ENCODE measurements at places on chromosomes 12 and 14. TPM values are rescaled to one million over a fixed set of nuclear protein-coding genes. Genes with fewer than 3 reads are reported as not detected.

GRCh38 chr14:97544571-97544970 is 747.4 kb downstream of the VRK1 start:
- no peak for DNase-seq

ZNF26 gene
- total RNA-seq: 30.0 TPM

- DNase-seq: no peak
Measured at GRCh38 chr14:77116172-77116817, 18.2 kb downstream of the CIPC start.

GRCh38 chr12:70031046-70031445 is 206.0 kb downstream of the MYRFL start:
- DNase-seq: no peak

WDR89 gene
- 40.6 TPM for total RNA-seq

- DNase-seq: no peak
Measured at GRCh38 chr14:65599375-65599774, 186.8 kb downstream of the FUT8 start.

DNA sequence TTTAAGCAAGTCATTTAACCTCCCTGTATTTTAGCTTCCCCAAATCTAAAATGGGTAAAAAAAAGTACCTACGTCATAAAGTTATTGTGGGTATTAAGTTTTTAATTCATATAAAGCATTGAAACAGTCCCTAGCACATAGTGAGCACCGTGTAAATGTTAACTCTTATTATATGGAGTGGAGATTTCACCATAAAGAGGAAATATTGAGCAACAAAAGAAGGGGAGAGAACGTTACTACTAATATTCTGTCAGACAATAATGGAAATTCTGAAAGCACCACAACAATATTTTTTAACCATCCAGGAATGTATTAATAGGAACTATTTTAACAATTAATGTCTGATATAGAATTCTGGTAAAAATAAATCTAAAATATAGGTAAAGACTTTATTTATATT is 7.8 kb upstream of the CD163L1 start:
- no peak for DNase-seq

DNA sequence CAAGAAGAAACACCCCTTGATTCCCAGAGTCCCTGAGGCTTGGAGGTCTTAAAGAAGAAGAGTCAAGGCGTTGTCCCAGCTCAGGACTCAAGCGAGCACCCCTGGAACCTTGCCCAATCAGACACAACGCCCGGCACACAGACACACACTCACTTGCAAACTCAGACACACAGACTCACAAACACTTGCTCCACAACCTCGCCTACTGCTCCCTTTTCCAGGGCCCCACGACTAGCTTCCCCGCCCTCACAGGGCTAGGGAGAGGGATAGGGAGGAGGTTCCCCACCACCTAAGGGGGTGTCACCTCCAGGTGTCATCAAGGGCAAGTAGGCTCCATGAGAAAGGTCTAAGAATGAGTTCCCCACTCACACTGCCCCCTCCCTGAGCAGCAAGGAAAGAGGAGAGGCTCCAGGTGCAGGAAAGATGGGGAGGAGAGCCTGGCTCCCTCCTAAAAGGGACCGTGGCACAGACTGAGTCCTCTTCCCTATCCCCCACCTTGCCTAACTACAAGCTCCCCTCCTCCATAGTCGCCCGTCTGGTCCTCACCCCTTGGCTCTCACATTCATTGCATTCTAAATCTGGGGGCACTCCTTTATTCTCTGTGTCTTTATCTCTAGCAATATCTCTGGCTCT is 717 bp downstream of the WNT10B start:
- no peak for DNase-seq

- no peak for DNase-seq
Measured at GRCh38 chr12:91140026-91140931, 29.0 kb upstream of the LUM start.

DNA sequence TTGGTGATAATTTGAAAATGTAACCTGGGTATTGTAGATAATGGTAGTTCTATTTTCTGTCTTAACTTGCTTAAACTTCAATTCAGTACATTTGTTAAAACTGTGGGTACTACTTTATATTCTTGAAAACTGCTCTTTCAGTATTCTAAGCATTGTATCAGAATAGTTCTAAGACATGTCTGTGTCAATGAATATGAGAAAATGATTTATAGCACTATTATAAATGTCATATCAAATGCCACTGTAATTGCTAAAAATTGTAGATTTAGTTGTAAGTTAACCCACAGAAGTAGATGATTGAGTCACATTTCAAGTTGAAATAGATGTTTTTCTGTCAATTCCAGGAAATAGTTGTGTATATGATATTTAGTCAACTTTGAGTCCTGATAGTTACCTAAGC is 2.4 kb downstream of the NAA30 start:
- DNase-seq: no peak

DNA sequence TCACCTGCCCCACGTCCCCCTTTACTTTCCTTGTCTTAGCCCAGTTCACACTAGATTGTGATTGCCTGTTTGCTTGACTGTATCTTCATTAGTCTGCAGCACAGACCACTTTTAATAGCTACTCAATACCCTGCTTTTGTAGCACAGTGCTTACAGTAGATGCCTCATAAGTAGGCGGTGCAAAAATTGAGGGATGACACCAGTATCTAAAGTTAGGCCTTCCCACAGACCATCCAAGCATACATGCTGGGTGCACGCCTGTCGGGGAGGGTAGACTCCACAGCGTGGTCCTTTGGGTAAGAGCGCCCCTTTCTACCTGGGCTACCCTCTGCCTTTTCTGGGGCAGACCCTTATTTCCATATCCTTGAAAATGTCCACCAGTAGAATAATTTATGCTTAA is 140.8 kb downstream of the GCH1 start:
- no peak for DNase-seq

DNA sequence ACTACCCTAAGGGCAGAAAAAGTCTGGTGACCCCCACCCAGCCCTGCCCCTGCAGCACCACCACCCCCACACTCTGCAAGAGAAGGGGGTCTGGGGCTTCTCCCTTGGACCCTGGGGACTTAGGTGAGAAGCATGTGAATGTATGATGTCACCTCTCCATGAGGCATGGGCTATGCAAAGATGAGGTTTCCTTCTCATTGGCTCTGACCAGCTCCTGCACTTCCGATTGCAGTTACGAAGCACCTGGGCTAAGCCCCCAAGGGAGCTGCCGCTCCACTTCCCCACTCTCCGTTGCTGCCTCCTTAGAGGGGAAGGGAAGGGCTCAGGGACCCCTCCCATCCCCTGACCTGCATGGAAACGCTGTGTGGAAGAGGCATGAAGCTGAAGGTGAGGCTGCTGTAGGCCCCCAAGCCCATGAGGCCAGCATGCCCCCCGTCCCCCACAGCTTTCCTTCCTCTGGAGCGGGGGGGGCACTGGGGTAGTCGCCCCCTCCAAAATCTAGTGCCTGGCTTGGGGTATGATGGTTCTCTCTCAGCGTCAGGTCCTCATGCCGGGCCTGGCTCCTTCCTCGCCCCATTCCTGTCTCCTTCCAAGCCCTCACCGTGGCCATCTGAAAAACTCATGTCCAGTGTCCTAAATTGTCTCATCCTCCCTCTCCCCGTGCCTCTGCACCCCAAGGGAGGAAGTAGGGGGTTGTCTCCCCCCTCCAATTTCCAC is 5.5 kb upstream of the DDX23 start:
- no peak for DNase-seq

SNRPF gene
- total RNA-seq: 31.4 TPM

- DNase-seq: no peak
Measured at GRCh38 chr14:88864198-88864597, 39.7 kb downstream of the TTC8 start.

DNA sequence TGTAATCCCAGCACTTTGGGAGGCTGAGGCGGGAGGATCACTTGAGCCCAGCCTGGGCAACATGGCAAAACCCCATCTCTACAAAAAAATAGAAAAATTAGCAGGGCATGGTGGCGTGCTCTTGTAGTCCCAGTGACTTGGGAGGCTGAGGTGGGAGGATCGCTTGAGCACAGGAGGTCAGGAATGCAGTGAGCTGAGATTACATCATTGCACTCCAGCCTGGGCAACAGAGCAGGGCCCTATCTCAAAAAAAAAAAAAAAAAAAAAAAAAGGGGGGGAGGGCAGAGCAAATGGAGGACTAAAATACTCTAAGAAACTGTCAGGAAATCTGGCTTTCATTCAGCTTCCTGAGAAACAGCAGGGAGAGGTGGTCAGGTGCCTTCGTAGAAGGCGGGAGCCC is 31.7 kb upstream of the TSPAN9 start:
- no peak for DNase-seq

LLPH gene
- total RNA-seq: 26.2 TPM

DNA sequence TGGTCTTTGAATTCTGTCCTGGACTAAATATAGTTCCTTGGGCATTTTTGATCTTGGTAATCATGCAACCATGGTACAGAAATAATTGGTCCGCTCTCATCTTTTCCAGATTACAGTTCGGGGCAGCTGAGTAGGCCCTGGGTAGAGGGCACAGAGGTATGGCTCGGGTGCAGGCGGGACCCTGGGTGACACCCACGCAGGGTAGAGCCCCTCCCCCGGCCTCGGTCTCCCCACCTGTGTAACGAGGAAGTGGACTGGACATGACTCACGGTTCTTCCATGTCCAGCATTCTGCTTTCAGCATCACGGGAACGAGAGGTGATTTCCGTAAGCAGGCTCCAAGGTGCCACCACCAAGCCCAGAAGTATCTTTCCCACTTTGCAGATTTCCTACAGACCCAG is 91.0 kb upstream of the DIO3 start:
- DNase-seq: no peak

DNA sequence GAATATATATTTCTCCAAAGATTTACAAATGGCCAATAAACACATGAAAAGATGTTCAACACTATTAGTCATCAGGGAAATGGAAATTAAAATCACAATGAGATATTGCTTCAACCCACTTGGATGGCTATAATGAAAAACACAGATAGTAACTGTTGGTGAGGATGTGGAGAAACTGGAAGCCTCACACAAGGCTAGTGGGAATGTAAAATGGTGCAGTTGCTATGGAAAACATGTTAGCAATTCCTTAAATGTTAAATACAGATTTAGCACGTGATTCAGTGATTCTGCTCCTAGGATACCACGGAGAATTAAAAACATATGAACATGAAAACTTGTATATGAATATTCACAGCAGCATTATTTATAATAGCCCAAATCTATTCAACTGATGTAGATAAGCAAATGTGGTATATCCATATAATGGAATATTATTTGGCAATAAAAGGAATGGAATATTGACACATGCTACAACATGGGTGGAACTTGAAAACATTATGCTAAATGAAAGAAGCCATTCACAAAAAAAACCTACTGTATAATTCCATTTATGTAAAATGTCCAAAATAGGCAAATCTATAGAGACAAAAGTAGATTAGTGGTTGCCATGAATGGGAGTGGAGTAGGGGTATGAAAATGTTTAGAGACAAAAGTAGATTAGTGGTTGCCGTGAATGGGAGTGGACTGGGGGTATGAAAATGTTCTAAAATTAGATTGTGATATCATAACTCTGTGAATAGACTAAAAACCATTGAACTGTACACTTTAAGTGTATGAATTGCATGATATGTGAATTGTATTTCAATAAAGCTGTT is 227.1 kb upstream of the DDHD1 start:
- no peak for DNase-seq

Data from naive thymus-derived CD8-positive, alpha-beta T cell (primary cell).